CD8-positive, alpha-beta T cell (primary cell): ENCODE measurements at places on chromosomes 7 and 10.

GRCh38 chr7:36682102-36682501 lies 42.2 kb downstream of the AOAH start:
- no peak for DNase-seq

DNA sequence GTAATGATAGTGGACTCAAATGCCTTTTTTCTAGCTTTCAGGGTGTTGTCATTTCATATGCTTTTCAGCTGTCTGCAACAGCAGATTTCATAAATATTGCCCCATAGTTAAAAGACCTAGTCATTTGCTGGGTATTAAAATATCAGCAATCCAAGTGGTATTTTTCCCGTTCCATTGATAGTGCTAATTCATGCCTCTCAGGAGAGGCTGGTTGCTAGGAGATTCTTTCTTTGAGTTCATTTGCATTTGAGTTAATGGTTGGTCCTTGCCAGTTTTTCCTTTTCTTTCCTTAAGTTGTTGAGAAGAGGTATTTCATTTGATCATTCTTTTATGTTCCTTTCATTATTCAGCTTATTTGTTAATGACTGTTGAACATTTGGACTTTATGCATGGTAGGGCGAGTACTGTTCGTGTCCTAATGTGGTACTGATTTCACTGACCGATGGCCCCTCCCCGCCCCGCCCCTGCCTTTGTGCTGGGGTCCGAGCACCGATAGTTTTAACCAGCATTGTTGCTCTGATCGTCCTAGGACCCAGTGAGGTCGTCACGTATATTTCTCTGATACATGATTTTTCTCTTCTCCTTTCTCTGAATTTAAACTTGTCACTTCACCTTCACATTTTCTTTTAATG lies 128.6 kb downstream of the CCNY start:
- DNase-seq, result no peak

DNA sequence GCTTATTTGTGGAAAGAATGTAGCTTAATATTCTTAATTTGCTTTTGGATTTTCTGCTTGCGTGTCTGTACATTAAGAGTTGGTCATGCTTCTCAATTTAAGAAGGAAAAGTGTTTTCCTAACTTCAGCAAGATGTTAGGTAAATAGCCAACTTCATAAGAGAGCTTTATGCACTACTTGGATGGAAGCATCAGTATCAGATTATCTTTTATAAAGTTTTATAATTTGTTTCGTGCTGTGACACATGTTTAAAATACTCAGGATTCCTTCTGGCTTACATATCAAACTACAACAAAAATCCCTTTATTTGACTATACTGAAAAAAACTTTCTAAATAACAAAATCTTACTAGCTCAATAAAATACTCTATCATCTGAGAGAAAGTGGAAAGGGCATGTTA lies 34.8 kb upstream of the AGR2 start:
- no peak for DNase-seq

DNA sequence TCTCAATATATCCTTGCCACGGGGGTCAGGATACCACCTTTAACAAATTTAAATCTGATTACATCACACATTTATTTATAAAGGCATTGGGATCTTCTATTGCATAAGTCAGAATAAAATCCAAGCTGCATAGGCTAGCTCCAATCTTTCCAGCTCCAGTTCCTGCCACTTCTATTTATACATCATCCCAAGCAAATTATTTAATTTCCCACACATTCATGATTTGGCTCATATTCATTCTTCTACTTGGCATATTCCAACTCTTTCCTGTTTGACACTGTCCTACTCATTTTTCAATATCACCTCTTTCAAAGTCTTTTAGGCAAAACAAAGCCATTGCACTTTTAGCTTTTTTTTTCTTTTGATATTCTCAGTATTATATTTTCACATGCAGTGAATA lies 579.0 kb upstream of the FZD8 start:
- no peak for DNase-seq

GRCh38 chr10:116587878-116588591 lies 2.7 kb upstream of the PNLIPRP1 start:
- DNase-seq, result no peak

DNA sequence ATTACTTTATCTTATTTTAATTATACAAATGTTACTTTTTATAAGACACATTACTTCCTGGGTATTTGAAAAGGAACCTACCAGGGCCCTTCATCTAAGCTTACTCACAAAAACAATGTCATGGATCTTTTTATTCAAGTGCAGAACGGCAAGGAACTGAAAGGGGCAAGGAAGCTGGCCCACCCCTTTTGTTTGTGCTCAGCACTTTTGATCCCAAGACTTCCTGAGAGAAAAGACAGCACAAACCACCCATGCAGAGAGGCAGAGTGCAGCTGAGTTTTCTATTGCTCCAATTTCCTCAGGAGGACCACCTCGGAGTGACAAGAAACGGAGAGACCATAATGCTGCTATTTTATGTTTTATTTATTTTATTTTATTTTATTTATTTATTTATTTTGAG lies 232.0 kb upstream of the NRP1 start:
- no peak for DNase-seq

DNA sequence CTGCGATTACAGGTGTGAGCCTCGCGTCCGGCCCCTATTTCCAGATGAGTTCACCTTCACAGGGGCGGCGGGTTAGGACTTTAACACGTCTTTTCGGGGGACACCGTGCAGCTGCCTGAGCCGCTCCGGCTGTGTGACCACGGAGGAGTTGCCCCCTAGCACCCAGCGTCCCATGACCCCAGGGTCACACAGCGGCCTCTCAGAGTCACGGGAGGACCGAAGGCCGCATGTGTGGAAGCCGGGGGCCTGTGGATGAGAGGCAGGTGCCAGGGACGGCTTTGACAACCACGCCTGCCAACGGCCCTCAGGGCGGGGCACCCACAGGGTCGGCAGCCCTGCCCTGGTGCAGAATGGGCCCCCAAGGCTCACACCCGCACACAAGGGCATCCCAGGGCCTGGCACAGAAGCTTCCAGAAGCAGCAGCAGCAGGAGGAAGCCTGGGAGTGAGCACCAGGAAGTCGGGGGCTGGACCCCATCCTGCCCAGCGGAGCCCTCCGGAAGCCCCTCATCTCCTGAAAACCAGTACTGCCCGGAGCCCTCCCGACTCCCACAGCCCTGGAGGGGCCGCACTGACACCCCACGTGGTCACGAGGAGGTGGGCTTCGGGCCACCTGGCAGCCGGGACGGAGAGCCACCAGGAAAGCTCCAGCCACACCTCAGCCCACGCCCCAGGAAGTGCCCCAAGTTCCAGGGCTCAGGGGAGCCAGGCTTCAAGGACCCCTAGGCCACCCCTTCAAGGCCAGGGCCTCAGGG lies 32.7 kb downstream of the ADAP1 start:
- no peak for DNase-seq

GRCh38 chr7:44110719-44111635 lies 6.8 kb downstream of the AEBP1 start:
- DNase-seq, result no peak

GRCh38 chr10:34131152-34131551 lies 683.9 kb downstream of the PARD3 start:
- no peak for DNase-seq

- no peak for DNase-seq
Measured at GRCh38 chr10:4780782-4781181, 45.2 kb upstream of the AKR1E2 start.

GRCh38 chr10:74987339-74988053 lies 124.0 kb upstream of the SAMD8 start:
- DNase-seq, result no peak

DNA sequence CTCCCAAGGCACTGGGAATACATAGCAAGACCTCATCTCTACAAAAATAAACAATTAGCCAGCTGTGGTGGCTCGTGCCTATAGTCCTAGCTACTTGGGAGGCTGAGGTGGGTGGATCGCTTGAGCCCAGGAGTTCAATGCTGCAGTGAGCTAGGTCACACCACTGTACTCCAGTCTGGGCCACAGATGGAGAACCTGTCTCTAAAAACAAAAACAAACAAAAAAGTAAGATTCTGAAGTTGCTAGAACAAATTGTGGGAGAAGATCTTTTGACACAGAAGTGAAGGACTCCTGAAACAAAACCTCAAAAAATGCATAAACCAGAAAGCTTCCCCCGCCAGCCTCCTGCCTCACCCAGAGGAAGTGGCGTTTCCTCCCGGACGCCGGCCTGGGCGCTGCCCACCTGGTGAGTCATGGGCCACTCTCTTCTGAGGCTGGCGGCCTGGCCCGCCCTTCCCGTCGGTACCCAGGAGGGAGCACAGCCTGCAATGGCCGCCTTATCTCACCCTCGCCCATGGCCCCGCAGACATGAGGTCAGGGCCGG lies 25.4 kb upstream of the ELN start:
- no peak for DNase-seq

DNA sequence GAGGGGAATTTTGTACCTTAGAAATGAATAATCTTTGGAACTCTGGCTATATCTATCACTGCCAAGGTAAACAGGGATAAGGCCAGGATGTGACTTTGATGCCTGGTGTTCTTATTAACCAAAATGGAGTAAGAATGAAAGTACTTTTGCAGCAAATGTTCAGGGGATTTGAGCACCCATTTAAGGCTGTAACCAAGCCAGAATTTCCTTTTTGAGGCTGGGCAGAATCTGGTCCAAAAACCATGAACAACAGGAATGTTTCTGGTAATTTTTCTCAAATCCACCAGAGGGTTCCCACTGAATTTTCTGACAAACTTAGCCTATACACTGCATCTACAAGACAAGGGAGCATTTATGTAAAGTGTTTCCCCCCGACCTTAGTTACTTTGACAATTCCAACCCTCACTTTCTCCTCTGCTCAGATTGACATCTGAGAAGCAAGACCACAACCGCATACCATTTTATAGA lies 120.6 kb downstream of the BAMBI start:
- DNase-seq, result no peak

DNA sequence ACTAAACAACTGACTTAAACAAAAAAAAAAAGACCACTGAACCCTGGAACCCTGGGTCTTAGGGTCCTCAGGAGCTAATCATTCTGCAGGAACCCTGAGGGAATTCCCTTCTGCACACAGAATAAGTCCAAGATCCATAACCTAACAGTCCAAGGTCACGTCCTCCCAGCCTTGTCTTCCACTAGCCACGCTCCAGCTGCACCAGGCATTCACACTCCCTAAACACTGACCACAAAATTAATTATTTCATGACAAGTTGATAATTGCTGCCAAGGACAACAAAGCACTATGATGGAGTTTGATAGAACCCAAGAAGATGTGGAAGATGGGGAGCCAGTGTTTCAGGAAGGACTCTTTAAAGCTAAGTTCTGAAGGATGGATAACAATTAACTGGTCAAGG lies 130.6 kb downstream of the SH3PXD2A start:
- DNase-seq, result no peak

DNA sequence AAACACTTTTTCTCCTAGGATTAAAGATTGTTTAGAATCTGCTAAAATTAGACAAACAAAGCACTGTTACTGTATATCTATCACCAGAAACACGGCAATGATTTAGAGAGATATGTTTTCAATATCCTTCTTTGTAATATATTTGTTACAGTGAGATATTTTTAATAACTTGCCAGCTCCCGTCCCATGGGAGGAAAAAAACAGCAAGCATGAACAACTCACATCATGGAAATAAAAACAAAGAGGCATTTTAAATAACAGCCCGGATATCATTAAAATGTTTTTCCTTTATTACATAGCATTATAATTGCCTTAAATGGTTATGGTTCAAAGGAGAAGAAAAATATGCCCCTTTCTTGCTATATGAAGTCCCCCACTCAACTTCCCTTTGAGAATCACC lies 272.1 kb downstream of the BMPER start:
- no peak for DNase-seq

GRCh38 chr7:80240265-80241025 lies 105.8 kb downstream of the GNAI1 start:
- DNase-seq, result no peak

- no peak for DNase-seq
Measured at GRCh38 chr10:33120700-33121099, 162.7 kb upstream of the ITGB1 start.

DNA sequence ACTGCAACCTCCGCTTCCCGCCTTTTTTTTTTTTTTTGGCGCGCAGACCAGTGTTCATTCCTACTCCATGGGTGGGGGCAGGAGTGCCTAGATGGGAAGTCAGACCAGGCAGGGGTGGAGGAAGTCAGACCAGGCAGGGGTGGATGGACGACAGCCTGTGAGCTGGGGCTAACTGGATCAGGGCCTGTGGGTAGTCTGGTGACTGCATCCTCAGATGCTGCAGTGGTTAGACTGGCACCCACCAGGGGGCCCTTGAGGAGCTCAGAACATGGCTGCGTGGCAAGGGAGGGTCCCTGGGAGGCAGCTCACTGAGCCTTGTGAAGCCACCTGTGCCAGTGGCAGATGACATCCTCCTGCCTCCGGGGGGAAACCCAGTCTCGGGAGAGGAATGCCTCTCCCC lies 35.1 kb downstream of the RCC1L start:
- DNase-seq, result no peak

GRCh38 chr7:50648076-50648475 lies 82.9 kb upstream of the DDC start:
- DNase-seq, result no peak

DNA sequence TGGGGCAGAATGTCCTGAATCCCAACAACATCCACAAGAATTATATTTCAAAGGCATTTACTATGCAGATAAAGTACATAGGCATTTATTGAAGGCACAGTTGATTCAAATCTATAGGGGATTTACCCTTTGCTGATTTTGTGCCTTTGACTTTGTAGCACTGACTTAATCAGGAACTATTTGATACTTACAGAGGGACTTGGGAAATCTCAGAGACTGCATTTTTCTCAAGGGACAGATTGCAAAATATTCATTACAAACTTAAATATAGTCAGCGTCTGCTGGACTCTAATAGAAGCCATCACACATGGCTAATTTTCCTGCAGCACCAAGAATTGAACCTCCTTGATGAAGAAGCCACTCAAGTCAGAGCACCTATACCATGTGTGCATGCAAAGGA lies 44.9 kb downstream of the FAS start:
- DNase-seq, result no peak

- DNase-seq, result peak; percentile 22
Measured at GRCh38 chr7:142412551-142413193, 154.8 kb upstream of the PRSS58 start.

- DNase-seq, result no peak
Measured at GRCh38 chr7:155947051-155947450, 134.8 kb upstream of the SHH start.

GRCh38 chr7:45055594-45056219 lies 33.1 kb downstream of the NACAD start:
- no peak for DNase-seq

DNA sequence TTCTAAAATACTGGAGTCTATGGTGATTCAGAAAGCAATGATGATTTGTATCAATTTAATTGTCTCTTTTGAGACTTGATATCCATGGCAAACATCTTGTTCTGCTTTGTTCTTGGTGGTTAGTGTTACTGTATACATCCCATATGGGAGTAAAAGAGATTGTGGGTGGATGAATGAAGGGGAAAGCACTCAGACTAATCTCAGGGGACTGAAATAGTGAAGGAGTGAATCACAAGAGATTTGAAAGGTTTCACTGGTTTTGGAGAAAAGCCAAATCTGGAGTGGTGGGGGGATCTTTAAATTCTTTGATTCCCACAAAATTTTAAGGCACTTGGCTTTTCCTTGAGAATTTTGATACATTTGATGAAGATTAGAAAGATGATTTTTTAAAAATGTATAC lies 369.4 kb downstream of the INHBA start:
- no peak for DNase-seq
